ENCODE measurements at places on chromosomes 6 and 20.

DNA sequence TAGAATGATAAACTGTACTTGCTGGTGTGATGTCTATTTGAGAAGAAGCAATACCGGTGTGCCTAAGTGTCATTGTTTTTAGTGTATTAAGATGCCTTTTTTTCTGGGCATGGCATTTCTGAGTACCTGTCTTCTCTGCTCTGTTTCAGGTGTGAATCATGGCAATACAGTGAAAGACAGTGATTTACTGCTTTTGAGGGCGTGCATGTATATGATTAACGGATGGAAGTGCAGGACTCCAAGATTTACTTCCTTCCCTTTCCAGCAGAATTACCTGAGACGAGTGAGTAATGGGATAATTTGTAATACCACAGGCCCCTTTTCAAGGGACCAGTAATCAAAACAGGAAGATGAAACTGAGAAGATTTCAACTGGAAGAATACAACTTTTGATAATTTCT, 315.8 kb downstream of the SOX4 start:
- no peak for DNase-seq

- DNase-seq, result no peak
Measured at GRCh38 chr6:89936177-89936576, 41.9 kb downstream of the GJA10 start.

GRCh38 chr6:166955121-166955864, 1.1 kb downstream of the RNASET2 start:
- DNase-seq, result no peak

DNA sequence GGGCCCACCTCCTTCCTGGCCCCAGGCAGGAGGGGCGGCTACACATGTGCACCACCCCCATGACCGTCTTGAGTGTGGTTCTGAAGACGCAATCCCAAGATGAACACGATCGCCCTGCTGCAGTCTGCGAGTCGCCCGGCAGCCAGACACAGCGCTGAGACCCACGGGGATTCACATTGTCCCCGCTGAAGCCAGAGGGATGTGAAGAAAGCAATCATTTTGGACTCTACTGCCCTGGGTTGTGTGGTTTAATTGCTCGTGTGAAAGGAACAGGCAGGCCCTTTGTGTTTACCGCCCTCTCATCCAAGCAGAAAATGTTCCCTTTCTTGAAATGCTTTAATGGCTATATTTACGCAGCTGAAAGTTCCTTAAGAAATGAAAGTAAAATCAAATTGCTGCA, 279.5 kb downstream of the TAF4 start:
- no peak for DNase-seq

- DNase-seq, result no peak
Measured at GRCh38 chr6:159056899-159057298, 12.1 kb upstream of the TAGAP start.

DNA sequence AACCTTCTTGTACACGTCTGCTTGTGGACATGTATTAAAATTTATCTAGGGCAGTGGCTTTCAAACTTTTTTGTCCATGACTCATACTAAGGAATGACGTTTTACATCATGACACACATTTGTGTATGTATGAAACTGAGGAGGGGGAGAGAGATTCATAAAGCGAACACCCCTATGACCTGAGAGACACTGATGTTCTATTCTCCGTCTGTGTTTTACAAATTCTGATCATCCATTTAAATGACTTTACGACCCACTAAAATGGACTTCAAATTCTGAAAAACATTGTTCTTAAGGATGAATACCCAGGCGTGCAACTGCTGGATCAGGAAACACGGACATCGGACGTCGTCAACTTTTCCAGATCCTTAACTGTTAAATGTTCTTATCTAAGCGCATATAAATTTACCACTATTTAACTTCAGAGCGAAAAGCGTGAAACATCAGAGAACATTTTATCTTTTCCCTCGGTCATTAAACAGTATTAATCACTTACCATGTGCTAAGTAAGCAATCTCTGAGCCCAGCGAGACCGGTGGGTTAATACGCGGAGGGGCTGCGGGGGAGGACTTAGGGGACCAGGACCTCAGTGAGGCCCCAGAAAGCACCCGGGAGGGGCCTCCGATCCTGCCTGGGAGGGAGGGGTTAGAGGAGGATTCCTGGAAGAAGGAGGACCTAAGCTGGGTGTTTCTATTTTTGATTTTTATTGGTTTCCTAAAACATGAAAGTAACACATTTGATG, 1.2 kb downstream of the PLAGL1 start:
- DNase-seq, result no peak

GRCh38 chr6:157660414-157660813, 162.6 kb upstream of the SNX9 start:
- no peak for DNase-seq

GRCh38 chr6:54361734-54362133, 53.5 kb downstream of the TINAG start:
- DNase-seq, result no peak

DNA sequence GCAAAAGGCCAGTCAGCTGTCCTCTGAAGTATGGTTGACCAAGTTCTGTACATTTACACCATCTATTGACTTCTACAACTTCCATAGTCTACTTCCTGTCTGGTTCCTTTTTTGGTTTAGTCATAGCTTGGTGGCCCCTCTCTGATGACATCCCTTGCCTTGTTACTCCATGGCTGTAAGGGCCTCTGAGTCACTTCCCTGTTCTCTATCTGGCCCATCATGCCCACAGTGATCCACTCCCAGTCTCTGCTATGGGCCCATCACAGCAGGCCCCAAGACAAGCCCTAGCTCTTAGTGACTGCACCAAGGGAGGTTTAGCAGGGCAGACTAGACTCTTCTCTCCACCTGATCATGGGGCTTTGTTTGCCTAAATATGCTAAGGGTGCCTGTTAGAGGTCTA, 441.6 kb downstream of the HACE1 start:
- DNase-seq, result no peak

GRCh38 chr6:157017022-157017421, 239.8 kb downstream of the ARID1B start:
- no peak for DNase-seq

GRCh38 chr6:127471379-127472255, 12.4 kb upstream of the KIAA0408 start:
- DNase-seq, result no peak

DNA sequence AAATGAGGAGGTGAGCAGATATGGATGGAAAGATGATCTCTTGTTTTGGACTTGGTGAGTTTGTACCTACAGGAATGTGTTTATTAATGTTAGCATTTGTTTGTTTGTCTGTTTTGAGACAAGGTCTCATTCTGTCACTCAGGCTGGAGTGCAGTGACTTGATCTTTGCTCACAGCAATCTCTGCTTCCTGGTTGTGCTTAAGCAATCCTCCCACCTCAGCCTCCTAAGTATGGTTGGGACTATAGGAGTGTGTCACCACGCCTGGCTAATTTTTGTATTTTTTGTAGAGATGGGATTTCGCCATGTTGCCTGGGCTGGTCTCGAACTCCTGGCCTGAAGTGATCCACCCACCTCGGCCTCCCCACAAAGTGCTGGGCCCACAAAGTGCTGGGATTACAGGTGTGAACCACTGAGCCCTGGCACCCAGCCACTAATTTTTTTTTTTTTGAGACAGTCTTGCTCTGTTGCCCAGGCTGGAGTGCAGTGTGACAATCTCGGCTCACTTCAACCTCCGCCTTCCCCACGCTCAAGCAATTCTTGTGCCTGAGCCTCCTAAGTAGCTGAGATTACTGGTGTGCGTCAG, 7.1 kb downstream of the CASP8AP2 start:
- DNase-seq, result no peak

GRCh38 chr6:139832493-139833305, 458.3 kb upstream of the CITED2 start:
- DNase-seq, result no peak

DNA sequence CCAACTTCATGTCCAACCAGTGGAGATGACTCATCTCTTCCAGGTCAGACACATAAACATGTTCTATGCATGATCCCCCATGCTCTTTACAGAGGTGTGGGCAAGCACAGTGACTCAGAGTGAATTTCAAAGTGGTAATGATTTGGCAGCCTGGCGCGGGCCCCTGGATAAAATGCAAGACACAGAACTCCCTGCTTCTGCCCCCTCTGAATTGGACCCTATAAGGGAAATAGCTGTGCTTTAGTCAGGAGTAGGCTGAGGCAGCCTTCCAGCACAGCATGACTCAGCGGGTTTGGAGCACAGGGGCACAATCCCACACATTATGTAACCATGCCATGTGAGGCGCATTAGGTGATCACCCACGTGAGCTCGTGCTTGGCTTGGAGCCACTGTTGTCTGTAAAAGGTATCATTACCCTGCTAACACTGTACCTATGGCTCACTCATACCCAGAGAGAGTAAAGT, 127.4 kb downstream of the C6orf118 start:
- peak; percentile 87 for DNase-seq

- DNase-seq, result no peak
Measured at GRCh38 chr6:7652957-7653356, 63.0 kb downstream of the SNRNP48 start.

GRCh38 chr20:31569163-31570020, 35.7 kb upstream of the ID1 start:
- DNase-seq, result peak; percentile 61

- DNase-seq, result no peak
Measured at GRCh38 chr6:170163405-170164170, 127.3 kb downstream of the DLL1 start.

DNA sequence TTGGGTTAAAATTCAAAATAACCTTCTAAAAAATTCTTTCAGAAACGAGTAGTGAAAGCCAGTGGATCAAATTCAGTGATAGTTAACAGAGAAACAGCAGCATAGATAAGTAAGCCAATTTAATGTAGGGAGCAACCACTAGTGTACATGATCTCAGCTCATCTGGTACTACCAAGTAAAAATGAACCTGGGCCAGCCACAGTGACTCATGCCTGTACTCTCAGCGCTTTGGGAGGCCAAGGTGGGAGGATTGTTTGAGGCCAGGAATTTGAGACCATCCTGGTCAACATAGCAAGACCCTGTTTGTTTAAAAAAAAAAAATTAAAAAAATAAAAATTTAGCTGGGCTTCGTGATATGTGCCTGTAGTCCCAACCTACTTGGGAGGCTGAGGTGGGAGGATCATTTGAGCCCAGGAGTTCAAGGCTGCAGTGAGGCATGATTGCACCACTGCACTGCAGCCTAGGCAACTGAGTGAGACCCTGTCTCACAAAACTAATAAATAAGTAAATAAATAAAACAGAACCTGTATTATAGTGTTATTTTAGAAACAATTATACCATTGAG, 32.4 kb downstream of the CBFA2T2 start:
- no peak for DNase-seq

- DNase-seq, result no peak
Measured at GRCh38 chr20:5495939-5496338, 179.2 kb upstream of the PROKR2 start.

DNA sequence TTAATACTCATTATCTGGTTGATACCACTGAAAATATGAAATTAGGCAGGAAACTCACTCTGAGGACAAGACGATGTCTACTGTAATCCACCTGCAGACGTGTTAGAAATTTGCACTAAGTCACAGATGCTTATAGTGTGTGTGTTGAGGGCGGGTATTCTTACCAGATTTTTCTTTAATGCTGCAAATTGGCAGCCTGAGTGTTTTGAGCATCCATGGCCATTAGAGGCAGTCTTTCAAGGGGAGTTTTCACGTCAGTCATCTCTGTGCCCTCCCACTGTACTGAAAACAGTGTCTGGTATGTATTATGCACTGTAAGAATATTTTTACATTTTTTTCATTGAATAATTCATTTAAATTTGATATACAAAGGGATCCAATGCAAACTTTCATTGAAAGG, 266.5 kb upstream of the QKI start:
- no peak for DNase-seq

- DNase-seq, result no peak
Measured at GRCh38 chr6:55017555-55018300, 156.6 kb upstream of the HCRTR2 start.

DNA sequence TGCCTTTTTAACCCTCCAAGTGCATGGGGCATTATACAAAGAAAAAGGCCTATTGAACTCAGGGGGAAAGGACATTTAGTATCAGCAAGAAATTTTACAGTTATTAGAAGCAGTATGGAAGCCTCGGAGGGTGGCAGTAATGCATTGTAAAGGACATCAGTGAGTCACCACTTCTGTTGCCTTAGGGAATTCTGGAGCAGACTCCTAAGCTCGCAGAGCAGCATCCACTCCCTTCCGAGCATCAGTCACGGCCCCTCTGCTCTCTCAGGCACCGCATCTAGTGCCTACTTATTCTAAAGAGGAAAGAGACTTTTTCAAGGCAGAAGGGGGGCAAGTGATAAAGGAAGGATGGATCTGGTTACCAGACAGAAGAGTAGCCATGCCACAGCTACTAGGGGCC, 296.5 kb downstream of the RNGTT start:
- DNase-seq, result no peak

GRCh38 chr6:17945111-17945510, 42.3 kb downstream of the KIF13A start:
- DNase-seq, result no peak

DNA sequence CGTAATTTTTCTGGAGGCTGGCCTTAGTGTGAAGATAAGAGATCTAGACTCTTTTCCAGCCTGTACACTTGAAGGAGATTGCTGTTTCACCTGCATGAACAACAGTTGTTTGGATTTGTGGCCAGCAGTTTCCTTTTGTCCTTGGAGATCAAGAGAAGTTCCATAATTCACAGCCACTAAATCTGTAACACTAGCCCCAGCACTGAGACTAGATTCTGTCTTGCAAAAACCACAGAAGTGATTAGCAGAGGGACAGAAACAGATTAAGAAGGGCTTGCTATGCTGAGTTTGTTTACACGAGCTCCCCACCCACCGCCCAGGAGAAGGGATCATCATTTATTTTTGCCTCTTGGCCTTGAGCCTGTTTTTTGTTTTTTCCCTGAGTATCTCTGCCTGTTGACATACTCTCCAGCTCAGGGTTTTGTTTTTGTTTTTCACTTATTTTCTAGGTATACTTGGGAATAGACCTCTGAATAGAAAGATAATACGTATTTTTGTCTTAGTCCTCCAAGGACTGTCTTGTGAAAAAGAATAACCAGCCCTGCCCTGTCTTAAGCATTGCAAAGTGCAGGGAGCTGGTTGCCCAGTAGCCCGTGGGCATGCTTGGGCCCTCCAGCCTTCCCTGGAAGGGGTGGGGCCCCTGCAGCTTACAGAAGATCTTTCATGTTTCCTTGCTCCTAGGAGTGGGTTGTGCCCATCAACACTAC, 93.1 kb upstream of the SOX4 start:
- DNase-seq, result no peak

- no peak for DNase-seq
Measured at GRCh38 chr20:1375515-1375914, 17.3 kb downstream of the FKBP1A start.

DNA sequence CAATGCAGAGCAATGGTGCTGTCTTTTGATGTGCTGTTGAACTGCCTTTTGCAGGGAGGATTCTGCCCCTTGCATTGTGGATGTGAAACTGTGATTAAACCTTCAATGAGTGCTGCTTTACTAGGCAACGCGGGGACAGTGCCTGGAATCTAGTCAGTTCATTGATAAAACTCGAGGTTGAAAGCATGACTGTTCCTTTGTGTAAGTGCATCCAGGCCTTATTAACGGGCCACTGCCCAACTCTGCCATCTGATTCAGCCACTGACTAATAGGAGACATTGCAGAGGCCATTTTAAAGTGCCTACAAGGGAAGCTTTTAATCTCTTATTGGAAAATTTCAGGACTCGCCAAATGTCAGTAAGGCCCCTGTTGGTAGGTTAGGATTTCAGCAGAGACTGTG, 49.3 kb downstream of the SLC35F1 start:
- DNase-seq, result peak; percentile 32

Measured in head of caudate nucleus (tissue), 42 donors.